Activated CD4-positive, alpha-beta T cell treated with anti-CD3 and anti-CD28 coated beads, Interleukin-2, amount 10 ng/mL, durations not matched to agents 24 days and 14 days (primary cell): ENCODE measurements at places on chromosomes 6 and 20. TPM values are rescaled to one million over a fixed set of nuclear protein-coding genes. Genes with fewer than 3 reads are reported as not detected.

Gene LIN28B
- not detected in 2 replicates for total RNA-seq

Gene CALHM4
- not detected in 2 replicates for total RNA-seq

Gene IPCEF1
- 0.97 and 1.5 TPM in 2 replicates for total RNA-seq

Gene KCNB1
- 0.07 TPM in 2 replicates for total RNA-seq

Gene HAO1
- total RNA-seq = not detected in 2 replicates

Gene EGFL8
- 8.6 and 9.7 TPM in 2 replicates for total RNA-seq

Gene VARS1
- total RNA-seq = 173 and 181 TPM in 2 replicates

Gene SERINC3
- total RNA-seq = 47.1 and 49.6 TPM in 2 replicates

Gene MYCT1
- total RNA-seq = not detected in 2 replicates

Gene LGSN
- total RNA-seq = not detected in 2 replicates

Gene CPXM1
- 0.14 and 0.38 TPM in 2 replicates for total RNA-seq

Gene HLA-DRB1
- total RNA-seq = 14.2 and 15.0 TPM in 2 replicates

Gene GGTLC1
- total RNA-seq = not detected in 2 replicates

Gene PLN
- not detected in 2 replicates for total RNA-seq

Gene MAK
- total RNA-seq = 0.47 and 0.58 TPM in 2 replicates

Gene RPS10
- total RNA-seq = 1,681 and 1,689 TPM in 2 replicates

Gene LY6G6D
- total RNA-seq = not detected in 2 replicates

Gene TAF4
- total RNA-seq = 25.6 and 26.6 TPM in 2 replicates

Gene PDE10A
- total RNA-seq = not detected in 2 replicates

Gene OR2B6
- not detected in 2 replicates for total RNA-seq

Gene HTR1B
- total RNA-seq = not detected in 2 replicates

Gene BPIFB2
- total RNA-seq = not detected in 2 replicates

Gene EYA2
- not detected in 2 replicates for total RNA-seq

Gene SLC35D3
- not detected in 2 replicates for total RNA-seq

Gene JAG1
- 1.1 and 1.3 TPM in 2 replicates for total RNA-seq

Gene NEURL2
- 2.0 and 2.4 TPM in 2 replicates for total RNA-seq

Gene DCBLD1
- total RNA-seq = 3.7 and 4.8 TPM in 2 replicates

Gene SNX21
- 0.47 and 0.89 TPM in 2 replicates for total RNA-seq

Gene DSTN
- total RNA-seq = 58.6 and 65.6 TPM in 2 replicates

Gene ZNF831
- 3.1 and 3.4 TPM in 2 replicates for total RNA-seq
